ENCODE measurements at places on chromosomes 11 and 22. TPM values are rescaled to one million over a fixed set of nuclear protein-coding genes. Genes with fewer than 3 reads are reported as not detected.

The FREY1 gene
- total RNA-seq, result 0.76 TPM

The OPCML gene
- not detected for total RNA-seq

The RBFOX2 gene
- total RNA-seq, result 20.8 TPM

The LMNTD2 gene
- total RNA-seq, result 3.9 TPM

The FADS2 gene
- total RNA-seq, result 28.6 TPM

The CARD16 gene
- 0.31 TPM for total RNA-seq

The FAT3 gene
- total RNA-seq, result 0.13 TPM

The NXPE2 gene
- total RNA-seq, result not detected

The BATF2 gene
- total RNA-seq, result 8.7 TPM

The NAP1L4 gene
- 180 TPM for total RNA-seq

The CDKN1C gene
- total RNA-seq, result 21.1 TPM

- no peak for DNase-seq
Observed at GRCh38 chr11:121914508-121915059, 201.4 kb downstream of the BLID start.

DNA sequence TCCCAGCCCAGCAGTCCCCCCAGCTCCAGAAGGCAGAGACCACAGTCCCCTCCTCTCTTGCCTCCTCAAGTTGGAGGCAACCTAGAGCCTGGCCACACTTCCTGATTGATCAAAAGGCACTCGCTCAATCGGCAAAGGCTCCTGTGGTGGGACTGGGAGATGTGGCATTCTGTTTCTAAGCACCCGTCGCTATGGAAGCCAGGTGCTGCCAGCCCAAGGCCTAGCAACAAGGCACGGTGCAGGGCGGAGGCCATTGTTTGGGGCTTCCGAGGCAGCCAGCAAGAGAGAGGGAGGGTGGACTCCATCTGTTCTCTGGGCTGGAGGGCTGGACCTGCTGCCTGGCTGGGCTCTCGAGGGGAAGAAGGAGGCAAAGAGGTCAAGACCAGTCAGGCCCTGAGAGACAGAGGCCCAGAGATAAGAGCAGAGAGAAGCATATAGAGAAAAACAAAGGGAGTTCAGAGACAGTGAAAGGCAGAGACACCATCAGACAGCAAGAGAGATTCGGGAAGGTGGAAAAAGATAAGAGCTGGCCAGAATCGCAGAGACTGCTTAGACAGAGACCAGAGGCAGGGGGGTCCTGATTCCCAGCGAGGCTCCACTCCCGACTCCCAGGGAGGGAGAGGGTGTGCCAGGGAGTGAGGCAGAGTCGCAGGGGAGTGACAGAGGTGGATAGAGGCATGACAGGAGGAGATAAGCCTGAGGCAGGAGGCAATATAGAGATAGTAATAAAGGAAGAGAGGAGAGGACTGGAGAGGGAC is 21.2 kb downstream of the PDE2A start:
- peak; percentile 79 for DNase-seq

DNA sequence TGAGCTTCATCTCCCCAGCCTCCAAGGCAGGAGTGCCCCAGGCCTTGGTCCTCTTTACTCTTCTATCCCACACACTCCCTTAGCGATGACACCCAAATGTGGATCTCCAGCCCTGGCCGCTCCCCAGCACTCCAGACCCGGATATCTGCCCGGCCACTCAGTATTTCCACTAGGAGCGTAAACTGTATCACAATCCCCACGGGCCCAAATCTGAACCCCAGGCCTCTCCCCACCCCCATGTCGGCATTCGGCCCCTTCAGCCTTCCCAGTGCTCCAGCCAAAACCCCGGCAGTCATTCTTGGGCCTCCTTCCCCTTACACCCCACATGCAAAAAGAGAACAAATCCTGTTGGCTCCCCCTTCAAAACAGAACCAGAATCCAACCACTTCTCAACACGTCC is 20.8 kb downstream of the WNT11 start:
- no peak for DNase-seq

GRCh38 chr22:22546490-22546889 is 12.6 kb downstream of the PRAME start:
- peak; percentile 72 for DNase-seq

GRCh38 chr11:34027516-34028408 is 23.8 kb upstream of the CAPRIN1 start:
- no peak for DNase-seq

DNA sequence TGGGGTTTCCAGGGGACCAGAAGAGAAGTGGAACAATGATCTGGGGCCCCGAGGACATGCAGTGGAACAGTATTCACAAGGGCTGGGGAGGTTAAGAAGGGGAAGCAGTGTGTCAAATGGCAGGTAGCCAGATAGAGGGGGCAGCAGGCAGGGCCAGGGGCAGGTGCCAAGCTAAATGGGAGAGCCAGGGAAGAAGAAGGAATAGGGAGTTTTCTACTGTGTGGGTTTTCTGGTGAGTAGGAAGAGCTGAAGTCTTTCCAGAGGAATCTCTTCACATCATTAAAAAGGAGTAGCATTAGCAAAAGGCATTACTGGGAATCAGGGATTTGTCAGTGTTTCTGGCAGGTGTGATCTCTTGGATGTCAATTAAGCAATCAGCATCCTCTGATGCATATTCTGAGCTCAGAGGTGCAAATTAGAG is 55.8 kb downstream of the IRAG1 start:
- no peak for DNase-seq

GRCh38 chr11:87356428-87356827 is 318.7 kb downstream of the TMEM135 start:
- no peak for DNase-seq

GRCh38 chr11:62857541-62857982 is 18.2 kb upstream of the WDR74 start:
- DNase-seq, result no peak

DNA sequence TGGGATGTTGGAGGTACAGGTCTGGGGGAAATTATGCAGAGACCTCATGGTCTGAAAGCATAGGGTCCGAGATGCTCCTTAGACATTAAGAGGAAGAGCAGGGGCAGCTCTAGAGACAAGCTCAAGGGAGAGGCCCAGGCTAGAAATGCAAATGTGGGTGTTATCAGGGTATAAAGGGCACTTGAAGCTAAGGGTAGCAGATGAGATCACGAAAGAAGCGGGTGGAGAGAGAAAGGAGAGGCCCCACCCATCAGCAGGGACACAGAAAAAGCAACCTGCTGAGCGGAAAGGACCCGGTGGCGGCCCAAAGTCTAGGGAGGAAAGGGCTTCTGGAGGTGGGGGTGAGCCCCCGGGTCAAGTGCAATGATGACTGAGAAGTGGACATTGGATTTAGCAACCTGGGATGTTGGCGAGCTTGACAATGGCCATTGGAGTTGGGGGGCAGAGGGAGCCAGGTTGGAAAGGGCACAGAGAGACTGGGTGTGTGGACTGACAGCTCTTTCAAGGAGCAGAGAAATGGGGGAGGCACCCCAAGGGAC is 8.9 kb downstream of the TMPRSS6 start:
- DNase-seq, result no peak

- no peak for DNase-seq
Observed at GRCh38 chr11:134060316-134060715, 8.6 kb upstream of the JAM3 start.

- DNase-seq, result peak; percentile 30
Observed at GRCh38 chr11:73314117-73314961, 6.3 kb downstream of the ARHGEF17 start.

DNA sequence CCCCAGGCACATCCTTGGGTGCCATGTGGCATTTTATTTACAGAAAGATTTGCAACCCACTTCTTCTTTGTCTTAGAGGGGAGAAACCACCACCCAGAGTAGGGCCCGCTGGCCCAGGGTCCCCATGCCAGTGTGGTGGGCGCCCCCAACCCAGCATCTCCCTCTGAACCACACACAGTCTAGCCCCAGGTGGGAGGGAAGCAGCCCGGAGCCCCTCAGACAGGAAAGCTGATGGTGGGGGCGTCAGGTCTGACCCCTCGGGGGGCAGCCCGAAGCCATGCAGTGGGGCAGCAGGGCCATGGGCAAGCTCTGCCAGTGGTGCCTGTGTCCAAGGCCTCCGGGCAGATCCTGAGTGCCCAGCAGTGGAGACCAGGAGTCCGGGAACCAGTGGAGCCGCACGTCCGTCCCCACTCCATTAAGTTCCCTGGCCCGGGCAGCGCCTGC is 11.7 kb downstream of the TRPM5 start:
- DNase-seq, result no peak

DNA sequence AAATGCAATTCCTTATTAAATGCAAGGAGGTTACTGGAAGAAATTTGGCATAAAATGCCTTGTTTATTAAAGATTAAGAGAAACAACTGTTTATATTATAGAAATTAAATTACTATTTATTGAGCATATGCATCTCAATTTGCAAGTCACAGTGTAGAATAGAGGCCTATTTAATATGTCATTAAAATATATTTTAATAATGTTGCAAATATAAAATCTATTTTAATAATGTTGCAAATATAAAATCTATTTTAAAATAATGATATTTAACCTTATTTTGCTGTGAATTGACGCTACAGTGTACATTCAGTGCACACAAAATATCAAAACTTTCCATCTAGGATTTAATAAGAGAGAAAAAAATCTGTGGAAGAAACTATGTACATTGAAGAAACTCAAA is 188.1 kb downstream of the CNTN5 start:
- DNase-seq, result no peak

- DNase-seq, result no peak
Observed at GRCh38 chr11:2294926-2295290, 6.8 kb downstream of the C11orf21 start.

GRCh38 chr22:27998511-27999410 is 79.7 kb upstream of the PITPNB start:
- no peak for DNase-seq

- DNase-seq, result peak; percentile 27
Observed at GRCh38 chr22:22465094-22465602, 43.4 kb downstream of the ZNF280B start.

GRCh38 chr11:133718238-133718637 is 127.1 kb downstream of the SPATA19 start:
- DNase-seq, result no peak

GRCh38 chr11:44018829-44019228 is 29.0 kb upstream of the ACCSL start:
- no peak for DNase-seq

DNA sequence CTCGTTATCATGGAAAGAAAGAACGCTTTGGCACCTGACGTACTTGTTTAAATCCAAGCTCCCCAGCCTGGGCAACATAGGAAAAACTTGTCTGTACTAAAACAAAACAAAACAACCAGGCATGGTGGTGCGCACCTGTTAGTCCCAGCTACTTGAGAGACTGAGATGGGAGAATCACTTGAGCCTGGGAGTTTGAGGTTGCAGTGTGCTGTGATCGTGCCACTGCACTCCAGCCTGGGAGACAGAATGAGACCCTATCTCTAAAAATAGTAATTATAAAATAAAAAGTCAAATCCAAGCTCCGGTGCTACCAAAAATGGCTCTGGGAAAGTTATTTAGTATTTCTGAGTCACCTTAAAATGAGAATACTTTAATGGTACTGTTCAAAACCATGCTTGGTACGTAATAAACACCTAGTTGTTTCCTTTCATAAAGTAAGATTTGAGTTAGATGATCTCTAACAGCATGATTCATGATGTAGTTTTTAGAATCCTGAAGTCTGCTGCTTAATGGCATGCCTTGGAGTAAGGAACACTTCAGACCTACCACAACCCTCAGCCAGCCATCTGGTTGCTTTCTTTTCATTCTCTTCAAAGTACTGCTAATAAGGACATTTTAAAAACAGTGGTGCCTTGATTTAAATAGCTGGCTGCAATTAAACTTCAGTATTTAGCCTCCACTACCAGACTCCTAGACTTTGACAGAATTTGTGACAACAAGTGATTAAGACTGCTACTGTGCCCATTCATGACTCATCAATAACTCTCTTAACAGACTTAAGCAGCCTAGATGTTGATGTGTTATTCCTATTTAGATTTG is 8.4 kb downstream of the PPME1 start:
- no peak for DNase-seq

DNA sequence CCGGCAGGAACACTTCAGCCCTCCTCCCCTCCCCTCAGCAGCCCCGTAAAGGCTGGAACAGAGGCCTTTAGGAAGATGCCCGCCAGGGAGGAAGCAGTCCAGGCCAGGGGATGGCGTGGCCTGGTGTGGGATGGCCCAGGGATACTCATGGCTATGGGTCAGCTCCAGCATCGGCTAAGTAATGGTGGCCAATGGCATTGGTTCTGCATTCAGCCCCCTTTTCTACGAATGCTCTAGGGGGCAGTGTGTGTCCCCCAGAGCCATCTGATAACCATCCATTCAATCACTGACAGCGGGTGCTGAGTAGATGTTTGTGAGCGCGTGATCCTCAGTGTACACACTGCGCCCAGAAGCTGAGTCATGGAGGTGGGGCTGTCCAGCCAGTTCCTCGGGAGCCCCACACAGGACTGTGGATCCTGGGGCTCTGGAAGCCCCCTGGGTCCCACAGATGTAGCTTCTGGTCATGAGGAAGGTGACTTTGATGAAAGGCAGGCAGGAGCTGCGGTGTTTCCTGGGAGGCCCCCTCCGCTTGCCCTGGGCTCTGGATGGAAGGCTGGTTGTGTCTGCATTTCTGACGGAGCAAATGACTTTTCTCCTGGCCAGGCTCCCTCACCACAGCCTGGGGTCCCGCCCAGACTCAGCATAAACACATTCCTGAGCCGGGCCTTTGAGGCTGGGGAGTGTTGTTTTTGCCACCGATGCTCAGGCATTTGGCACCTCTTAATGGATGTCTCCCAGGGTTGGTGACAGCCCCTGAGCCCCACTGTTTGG is 46.5 kb downstream of the FBLN1 start:
- DNase-seq, result peak; percentile 37

GRCh38 chr11:119433358-119433725 is 10.4 kb upstream of the THY1 start:
- DNase-seq, result no peak

GRCh38 chr11:47393163-47394049 is 15.0 kb upstream of the SLC39A13 start:
- DNase-seq, result peak; percentile 67

- no peak for DNase-seq
Observed at GRCh38 chr11:128502726-128503125, 84.6 kb downstream of the ETS1 start.

DNA sequence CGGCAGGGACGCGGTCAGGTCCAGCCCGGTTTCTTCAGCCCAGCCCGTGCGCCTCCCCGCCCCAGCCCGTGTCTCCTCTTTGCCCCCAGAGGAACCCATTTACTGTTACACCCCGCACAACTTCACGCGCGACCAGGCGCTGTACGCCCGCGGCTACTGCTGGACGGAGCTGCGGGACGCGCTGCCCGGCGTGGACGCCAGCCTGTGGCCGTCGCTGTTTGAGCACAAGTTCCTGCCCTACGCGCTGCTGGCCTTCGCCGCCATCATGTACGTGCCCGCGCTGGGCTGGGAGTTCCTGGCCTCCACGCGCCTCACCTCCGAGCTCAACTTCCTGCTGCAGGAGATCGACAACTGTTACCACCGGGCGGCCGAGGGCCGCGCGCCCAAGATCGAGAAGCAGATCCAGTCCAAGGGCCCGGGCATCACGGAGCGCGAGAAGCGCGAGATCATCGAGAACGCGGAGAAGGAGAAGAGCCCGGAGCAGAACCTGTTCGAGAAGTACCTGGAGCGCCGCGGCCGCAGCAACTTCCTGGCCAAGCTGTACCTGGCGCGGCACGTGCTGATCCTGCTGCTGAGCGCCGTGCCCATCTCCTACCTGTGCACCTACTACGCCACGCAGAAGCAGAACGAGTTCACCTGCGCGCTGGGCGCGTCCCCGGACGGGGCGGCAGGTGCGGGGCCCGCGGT is 6.5 kb downstream of the PANX2 start:
- DNase-seq, result no peak

- DNase-seq, result no peak
Observed at GRCh38 chr11:17859552-17859951, 125.0 kb downstream of the KCNC1 start.
